Hematopoietic multipotent progenitor cell treated with erythropoietin and hydrocortisone succinate and interleukin-3 and kit ligand, for 4 days (in vitro differentiated cells): ENCODE measurements at places on chromosomes 1 and 21.

DNA sequence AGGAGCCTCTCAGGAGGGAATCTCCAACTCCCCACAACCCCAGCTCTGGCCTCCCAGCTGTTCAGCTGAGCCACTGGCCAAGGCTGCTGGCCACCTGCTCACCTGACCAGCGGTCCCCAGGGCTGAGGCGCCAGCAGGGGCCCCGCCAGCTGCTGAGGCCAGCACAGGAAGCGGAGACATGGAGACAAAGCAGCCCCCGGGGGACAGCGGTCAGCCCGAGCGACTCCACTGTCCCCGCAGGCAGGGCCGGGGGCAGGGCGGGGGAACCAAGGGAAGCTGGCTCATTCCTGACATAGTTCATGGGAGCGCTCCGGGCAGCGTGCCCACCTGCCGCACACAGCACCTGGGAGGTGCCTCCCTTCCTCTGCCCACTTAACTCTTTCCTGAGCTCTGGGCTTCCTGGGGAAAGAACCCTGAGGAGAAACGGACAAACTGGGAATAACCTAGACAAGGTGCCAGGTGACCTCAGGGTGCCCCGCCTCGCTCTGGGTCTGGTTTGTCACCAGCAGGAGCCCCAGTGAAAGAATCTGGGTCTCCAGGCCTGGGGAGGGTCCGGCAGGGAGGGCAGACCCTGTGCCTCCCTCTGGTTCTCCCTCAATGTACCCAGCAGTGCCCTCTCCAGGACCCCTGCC is 10.7 kb downstream of the EPHA2 start:
- no peak for DNase-seq

DNA sequence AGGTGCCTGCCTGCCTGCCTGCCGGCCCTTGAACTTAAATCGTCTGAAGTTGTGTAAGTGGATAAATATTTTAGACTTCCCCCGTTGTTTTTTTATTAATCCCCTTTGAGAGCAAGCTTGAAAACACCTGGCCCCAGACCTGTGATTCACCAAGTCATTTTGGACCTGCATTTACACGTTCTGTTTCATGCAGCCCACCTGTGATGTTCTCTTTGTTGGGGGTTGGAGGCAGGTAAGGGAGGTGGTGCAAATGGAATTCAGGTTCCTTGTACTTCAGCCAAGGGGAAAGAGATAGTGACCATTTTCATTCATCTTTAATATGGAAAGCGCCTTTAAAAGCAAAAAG is 1.2 kb downstream of the SLC37A1 start:
- DNase-seq, result no peak

DNA sequence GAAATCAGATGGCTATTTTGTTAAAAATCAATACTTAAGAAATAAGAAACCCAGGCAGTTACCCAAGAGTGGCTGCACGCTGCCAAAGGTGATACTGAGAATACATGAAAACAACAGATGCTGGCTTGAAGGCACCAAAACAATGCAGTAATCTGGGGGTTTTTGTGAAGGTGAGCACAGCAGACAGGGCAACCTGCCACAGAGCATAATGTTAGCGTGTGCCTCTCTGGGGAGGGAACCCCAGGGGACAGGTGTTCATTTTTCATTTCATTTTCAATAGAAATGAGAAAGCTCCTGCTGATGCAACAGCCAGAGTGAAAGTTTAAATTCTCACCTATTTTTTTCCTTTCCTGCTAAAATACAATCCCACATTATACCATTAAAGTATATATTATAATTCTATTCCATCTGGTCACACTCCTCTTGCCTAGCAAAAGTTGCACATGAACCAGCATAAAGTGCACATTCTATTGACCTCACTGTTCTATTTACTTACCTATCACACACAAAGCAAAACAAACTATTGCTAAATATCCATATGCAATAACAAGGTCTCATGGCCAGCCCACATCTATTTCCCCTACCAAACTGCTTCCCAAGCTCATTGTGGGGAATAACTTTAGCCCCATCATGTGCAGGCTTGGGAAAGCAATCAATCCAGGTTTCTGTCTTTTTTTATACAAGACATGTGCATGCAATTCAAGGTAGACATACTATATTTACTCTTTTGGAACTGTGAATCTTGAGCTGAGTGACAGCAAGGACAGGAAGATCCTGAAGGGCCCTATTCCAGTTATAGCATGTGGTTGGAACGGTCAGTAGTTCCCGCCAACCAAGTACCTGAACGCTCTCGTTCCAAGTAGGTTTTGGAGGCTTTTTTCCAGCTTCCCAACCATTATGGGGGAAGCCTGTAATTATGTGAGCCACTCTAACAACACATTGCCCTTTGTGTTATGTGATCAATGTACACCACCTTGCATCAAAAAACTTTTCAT is 173.6 kb downstream of the RERE start:
- no peak for DNase-seq

DNA sequence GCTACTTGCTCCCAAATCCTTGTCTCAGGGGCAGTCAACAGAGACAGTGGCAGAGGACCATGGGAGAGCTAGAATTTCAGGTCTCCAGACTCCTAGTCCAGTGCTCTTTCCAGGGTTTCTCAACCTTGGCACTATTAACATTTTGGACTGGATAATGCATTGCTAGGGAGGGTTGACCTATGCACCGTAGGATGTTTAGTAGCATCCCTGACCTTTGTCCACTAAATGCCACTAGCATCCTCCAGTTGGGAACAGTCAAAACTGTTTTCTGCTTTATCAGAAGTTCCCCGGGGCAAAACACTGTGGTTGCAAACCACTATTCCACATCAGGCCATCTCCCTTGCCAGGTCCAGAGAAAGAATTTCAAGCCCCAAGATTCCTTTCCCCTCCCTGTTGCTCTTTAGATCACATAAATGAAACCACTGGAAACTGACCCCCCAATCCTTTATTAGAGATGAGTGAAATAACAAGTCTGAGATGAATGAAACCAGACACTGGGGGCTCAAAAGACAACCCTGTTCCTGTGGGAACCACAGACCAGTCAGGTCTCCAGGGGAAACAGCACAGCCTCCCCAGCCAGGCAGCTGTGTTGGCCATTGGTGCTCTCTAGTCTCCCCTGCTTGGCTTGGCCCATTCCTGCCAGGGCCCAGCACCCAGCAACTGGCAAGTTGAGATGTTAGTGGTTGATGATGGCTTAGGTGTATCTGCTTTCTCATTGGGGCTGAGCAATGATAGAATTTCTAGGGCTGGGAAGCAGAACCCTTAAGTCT is 3.8 kb upstream of the TCEA3 start:
- DNase-seq, result no peak

- no peak for DNase-seq
Observed at GRCh38 chr1:220511785-220512184, 16.2 kb upstream of the MARK1 start.

DNA sequence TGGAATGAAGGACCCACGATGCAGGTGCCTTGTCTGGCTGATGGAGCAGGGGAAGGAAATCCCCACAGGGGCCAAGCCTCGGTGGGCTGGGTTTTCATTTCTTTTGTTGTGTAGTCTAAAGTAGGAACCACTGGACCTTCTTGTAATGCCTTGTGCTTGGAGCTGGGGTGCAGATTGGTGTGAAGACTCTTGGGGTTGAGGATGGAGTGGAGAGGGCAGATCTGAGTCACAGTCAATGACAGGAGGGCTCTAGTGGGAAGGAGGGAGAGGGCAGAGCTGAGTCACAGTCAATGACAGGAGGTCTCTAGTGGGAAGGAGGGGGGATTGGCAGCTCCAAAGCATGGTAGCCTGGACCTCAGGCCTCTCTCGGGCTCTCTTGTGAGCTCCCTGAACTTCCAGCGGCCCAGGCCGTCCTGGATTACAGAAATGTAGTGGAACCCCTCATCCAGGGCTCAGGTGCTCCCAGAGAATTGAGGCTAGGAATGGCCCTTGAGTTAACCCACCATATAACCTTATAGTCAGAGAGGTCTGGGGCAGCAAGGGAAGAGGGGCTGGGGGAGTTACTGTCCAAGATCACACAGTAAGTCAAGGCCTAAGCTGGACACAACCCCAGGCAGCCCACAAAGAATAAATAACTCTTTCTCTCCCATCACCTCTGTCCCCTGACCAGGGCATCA is 313.8 kb downstream of the MATN1 start:
- no peak for DNase-seq

DNA sequence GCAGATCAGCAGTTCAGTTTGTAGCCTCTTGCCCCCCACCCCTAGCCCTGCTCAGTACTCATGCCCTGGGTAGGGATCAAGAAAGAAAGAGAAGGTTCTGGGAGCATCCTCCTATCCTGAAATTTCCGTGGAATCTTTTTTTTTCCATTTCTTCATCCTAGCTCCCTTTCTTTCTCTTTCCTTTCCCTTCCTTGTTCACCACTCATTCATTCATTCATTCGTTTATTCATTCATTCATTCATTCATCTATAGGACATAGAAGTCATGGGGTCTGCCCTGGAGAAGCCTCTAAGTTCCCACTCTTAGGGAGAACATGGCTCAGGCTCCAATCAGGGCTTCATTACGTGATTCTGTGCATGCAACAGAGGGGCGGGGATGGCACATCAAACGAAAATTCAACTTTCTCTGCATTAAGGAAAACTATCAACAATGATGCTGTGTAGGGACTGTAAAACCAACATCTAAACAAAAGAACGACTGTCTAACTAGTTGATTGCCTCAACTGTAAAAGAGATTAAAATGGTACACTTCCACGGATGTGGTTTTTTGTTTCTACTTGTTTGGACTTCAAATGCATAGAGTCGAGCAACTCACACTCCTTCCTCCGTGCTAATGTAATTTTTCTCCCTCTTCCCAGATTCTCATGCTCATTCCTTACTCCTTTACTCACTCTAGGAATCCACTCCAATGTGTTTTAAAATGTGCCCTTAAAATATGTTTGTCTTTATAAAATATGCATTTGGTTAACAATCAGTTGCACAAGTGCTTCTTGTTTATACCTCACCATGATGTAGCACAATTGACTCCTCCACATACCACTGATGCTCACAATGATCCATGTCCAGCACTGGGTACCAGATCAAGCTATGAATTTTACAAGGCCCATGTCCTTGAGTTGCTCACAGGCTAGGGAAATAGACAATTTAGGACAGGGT is 101.2 kb upstream of the SLC2A1 start:
- DNase-seq, result no peak

DNA sequence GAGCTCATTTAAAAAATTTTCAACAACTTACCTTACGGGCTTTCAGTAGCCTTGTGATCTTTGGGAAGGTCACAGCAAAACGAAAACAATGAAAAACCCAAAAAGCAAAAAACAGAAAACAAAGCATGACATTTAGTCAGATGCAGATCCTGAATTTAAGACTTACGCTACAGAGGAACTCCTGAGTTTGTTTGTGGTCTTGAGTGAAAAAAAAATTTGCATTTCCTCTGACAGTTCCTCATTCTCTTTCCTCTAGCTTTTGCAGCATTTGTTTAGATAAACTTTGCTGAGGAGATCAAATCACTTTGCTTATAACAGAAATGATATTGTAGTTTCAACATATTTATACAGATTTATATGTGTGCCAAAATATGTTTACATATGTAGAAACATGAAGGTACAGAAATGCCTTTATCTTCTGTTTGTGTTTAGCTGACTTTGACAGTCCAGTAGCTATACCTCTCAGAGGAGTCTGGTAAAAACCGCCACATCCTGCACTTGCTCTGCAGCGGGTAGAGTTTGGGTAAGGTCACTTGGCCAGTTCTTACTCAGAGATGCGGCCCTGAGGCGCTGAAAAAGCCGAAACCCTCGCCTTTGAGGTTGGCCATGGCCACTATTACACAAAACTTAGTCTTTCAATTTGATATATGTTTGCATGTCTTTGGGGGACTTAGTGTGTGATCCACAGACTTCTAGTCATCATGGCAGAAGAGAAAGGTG is 142.5 kb downstream of the TNR start:
- DNase-seq, result peak; percentile 43

DNA sequence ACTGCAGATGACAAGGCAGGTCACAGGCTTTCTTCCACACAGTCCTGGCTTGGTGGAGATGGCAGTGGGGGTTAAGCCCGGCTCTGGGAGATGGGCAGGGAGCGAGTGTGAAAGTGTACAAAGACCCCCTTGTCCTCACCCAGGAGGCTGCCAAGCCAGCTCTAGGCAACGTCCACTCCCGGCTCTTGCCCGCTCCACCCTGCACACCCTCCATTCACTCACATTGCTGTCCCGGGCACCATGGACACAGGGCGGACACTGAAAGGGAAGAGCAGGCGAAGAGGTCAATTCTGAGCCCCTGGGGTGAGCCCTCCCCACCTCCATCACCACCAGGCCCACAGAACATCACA is 8.9 kb downstream of the COL16A1 start:
- no peak for DNase-seq

- no peak for DNase-seq
Observed at GRCh38 chr1:179803104-179803503, 60.0 kb downstream of the FAM163A start.
